Fibroblast of skin of scalp (primary cell): ENCODE measurements at places on chromosomes 7 and 10.
A peak's percentile ranks its signal among the peaks of the same experiment; 100 is the strongest.

GRCh38 chr10:131751827-131752775 lies 148.7 kb upstream of the PPP2R2D start:
- DNase-seq = no peak

- DNase-seq = no peak
These were observed 121.9 kb downstream of the SLC16A9 start for GRCh38 chr10:59587756-59588140.

DNA sequence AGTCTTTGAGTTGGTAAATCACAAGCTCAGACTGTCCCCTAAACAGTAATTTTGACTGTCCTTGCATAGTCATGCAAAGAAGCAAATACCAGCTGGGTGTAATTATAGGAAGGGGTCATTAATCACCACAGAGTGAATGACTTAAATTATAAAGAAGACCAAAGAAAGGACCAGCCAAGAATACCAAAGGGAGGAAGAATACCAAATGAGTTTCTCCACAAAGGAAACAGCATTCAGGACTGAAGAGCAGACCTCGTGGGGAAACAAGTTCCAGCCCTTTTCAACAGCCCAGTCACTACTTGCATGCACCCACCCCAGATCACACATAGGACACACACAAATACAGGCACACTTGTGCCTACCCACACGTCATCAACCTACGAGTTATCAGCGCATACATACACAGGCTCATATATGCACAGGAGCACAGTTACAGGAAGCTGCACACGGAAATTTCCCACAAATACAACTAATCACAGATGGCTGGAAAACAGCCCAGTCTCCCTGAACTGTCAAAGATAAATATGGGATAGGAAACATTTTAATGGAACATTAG lies 77.6 kb downstream of the DENND2A start:
- peak; percentile 40 for DNase-seq

GRCh38 chr7:101031082-101031481 lies 11.2 kb downstream of the MUC17 start:
- DNase-seq = no peak

DNA sequence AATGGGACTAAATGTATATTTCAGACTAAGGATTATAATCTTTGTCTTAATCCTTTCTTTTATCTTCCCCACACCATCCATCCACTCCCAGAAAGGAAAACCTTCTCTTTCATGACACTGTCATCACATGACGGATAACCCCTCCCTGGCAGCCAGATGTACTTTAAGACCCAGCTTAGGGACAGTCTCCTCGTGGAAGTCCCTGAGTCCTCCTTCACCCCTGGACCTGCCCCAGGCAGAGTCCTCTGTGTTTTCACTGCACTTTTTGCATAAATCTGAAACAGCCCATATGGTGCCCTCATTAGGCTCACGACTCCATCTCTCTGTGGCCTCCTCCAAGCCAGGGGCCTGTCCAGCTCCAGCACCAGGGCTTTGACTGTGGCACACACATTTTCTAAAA lies 16.0 kb downstream of the NRAP start:
- no peak for DNase-seq

DNA sequence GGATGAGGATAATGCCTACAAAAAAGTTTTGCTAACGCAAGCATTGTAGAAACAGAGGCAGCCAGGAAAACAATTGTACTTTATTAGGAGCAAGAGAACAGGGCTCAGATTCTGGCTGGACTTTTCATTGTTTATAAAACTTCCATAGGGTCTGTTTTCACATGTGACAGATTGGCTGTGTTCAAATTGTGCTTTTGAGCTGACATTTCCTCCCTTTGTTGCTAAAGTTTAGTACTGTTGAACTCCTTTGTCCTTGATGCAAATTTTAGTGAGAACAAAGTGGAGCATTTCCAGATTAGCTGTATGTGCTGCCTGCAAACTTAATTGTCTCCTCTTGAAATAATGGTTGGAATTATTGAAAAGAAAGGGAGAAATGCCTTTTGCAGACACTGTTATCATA lies 221.0 kb upstream of the FZD1 start:
- DNase-seq = no peak

- DNase-seq = no peak
These were observed 144.0 kb downstream of the PLPP4 start for GRCh38 chr10:120600871-120601649.

- peak; percentile 34 for DNase-seq
These were observed 99.1 kb upstream of the JCAD start for GRCh38 chr10:30158325-30158960.

GRCh38 chr10:11451640-11452260 lies 159.7 kb downstream of the USP6NL start:
- no peak for DNase-seq

DNA sequence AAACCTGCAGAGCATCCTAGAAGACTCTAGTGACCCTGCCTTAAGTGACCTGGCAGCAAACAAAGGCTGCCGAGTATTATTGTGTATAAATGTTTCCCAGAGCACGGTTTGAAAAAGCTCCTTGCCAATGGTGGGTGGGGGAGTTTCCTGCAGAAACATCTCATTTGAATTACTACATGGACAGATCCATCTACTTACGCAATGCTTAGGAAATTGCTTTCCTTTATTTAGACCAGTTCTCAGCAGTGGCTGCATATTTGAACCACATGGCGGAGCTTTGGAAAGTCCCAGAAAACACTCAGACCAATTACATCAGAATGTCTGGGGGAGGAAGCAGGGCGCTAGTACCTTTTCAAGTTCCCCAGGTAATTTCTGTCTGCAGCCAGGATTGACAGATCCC lies 560.9 kb downstream of the SDK1 start:
- DNase-seq = peak; percentile 87

DNA sequence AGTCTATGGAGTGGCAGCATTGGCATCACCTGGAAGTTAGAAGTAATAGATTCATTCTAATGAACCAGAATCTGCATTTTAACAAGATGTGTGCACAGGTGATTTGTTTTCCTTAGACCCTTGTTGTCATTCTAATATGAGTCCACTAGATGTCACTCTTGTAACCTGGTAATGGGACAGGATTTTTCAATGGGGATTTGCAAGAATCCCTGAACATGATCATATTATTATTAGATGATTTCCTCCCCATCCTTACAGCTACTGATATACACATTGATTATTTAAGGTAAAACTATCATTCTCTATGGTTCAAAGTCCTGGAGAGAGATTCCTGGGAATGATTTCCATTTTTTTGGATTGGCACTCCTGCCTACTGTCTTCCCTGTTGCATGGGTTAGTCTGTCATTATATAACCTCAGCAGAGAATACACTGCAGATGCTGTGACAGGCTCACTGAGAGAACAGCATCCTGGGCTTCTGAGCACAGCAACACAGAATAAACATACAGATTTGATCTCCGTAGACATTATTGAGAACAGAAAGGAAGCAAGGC lies 194.9 kb downstream of the SUGCT start:
- peak; percentile 64 for DNase-seq

- no peak for DNase-seq
These were observed 3.6 kb upstream of the GPNMB start for GRCh38 chr7:23242935-23243334.

DNA sequence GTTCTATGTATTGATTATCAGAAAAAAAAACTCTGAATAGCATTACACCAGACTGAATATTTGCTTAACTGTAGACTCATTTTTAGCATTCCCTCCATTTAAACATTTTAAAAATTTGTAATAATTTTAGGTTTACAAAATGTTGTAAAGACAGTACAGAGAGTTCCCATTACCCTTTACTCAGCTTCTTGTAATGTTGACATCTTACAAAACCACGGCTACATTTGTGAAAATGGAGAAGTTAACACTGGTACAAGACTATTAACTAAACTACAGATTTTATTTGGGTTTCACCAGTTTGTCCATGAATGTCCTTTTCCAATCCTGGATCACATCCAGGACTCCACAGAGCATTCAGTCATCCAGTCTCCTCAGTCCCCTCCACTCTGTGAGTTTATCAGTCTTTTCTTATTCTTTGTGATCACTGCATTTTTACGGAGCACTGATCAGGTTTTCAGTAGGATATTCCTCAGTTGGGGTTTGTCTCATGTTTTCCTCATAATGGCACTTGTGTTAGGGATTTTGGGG lies 130.0 kb upstream of the EEPD1 start:
- DNase-seq = no peak

GRCh38 chr10:24603333-24603732 lies 120.4 kb downstream of the ARHGAP21 start:
- peak; percentile 54 for DNase-seq

GRCh38 chr10:17793823-17794644 lies 15.1 kb upstream of the MRC1 start:
- no peak for DNase-seq

- DNase-seq = no peak
These were observed 10.2 kb downstream of the CDH23 start for GRCh38 chr10:71406878-71407277.

GRCh38 chr10:60028081-60028480 lies 121.7 kb upstream of the CCDC6 start:
- DNase-seq = no peak

DNA sequence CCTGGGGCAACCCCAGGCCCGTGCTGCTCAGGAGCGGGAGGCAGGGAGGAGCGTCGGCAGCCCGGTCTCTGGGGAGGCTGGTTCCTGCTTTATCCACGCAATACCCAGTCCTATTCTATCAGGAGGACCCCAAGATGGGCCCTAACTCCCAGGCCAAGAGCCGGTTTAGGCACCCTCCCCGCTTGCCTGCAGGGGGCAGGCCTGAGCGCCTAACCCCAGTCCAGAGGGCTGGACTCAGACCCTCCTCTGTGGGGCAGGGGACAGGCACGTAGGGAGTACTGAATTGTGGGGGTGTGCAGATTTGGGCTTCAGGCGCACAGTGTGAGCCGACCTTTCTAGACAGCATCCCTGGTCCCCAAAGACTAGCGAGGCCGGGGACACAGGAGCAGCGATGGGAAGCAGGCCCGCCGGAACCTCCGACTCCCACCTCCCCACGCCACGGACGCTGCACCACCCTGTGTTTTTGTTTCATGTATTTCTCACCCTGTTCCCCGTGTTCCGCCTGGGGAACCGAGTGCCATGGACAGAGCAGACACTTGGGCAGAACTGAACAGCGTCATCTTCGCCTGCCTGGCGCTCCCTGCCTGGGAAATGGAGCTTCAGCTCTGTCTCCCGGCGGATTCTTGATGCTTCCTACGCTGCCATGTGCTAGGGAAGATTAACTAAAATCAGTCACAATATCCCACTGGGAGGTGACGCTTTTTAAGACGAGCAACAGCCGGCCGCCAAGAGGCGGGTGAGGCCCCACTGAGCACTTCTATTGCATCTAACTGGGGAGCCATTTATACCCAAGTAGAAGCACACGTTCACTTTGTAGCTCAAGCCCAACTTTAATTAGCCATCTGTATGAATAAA lies 5.3 kb downstream of the NUDT1 start:
- DNase-seq = peak; percentile 37

DNA sequence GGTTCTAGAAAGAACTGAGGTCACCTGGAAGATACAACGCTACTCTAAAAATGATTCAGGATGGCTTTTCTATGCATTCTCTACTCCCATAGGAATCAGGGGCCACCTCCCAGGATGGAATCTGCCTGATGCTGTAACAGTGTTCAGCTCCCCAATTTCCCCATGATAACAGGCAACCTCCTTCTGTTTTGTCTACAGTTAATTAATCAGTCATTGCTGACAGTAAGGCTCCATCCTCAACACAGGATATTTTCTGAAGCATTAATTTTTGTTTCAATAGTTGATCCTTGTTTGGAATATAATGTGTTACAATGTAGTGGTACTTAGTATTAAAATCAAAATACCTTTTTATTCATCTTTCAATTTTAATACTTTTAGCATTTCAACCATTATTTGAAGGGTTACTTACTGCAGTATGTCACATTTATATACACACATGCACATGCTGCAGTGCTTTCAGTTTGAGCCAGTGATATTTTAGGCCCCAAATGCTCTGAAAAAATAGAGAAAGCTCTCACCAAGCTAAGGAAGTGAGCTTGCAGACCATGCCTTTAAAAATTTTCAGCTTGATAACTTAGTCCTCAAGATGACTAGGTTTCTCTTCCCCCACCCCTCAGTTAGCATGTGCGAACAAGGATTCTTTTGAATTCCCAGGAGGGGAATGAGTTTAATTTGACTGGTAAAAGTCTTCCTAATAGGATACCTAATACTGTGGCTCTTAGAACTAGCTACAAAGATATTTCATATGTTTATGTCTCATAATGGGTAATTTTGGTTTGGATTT lies 592 bp upstream of the PIK3CG start:
- peak; percentile 17 for DNase-seq

DNA sequence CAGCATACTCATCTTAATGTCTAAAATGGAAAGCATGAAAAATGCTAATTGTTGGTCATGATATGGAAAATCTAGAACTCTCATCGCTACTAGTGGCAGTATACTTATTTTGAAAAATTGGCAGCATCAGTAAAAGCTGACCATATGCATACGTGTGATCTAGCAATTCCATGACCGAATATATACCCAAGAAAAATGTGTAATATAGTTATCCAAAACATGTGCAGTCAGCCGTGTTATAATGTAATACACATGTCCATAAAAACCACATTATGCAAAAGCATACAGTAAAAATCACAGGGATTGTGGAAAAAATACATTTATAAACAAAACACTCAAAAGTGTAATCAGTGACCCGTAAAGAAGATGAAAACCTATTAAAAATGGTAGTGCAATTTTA lies 439.0 kb downstream of the SH2D4B start:
- DNase-seq = no peak

DNA sequence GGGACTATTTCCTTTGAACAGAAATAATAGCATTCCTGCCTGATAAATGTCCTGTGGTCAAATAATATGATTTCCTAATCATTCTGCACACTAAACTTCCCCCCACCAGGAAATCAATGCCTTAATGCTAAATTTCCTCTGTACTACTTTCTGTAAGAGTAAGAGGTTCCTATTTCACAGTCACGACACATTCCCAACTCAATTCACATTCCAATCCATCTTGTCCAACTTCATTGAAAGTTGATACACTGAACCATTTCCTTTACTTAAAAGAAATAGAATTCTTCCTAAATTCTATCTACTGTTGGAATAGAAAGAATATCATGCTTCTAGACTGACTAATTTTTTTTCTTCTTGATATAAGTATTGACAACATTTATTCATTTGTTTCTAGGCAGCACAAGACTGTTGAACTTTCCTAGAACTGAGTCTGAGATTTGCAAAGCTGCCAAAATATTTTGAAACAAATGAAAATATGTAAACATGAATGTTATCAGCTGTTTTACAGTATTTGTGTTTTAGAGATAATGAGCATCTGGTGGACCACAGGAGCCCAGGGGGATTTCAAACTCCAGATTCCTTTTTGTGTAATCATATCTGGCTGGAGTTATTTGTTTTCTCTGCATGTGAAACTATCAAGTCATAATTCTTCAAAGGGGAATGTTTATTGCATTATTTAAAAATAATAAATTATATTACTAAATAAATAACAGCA lies 121.5 kb downstream of the TPST1 start:
- peak; percentile 81 for DNase-seq

DNA sequence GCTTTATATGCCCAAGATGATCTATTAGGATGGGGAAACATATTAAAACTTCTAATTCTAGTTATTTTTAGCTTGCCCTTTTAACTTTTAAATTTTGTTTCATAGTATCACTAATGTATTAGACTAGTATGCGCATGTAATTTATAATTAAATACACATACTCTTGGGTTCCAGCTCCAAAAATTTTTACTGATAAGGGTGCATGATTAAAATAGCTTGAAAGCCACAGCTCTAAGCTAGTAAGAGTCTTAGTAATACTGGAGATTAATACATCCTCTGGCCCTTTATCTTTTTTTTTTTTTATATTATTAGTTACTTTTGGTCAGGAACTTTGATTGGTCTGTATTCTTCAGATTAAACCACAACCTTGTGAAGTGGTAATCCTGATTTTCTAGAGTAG lies 53.6 kb downstream of the ATXN7L1 start:
- no peak for DNase-seq

GRCh38 chr7:95509199-95509598 lies 23.5 kb downstream of the ASB4 start:
- peak; percentile 45 for DNase-seq
